Keratinocyte (primary cell): ENCODE measurements at places on chromosomes 3 and 15. TPM values are rescaled to one million over a fixed set of nuclear protein-coding genes. Genes with fewer than 3 reads are reported as not detected.

Gene CFAP44
- polyA plus RNA-seq: 0.63 to 1.8 TPM (median 1.6 TPM) in 3 replicates

Gene C15orf62
- 0.09 to 0.15 TPM (median 0.14 TPM) in 3 replicates for polyA plus RNA-seq

Gene CLRN1
- not detected in 3 replicates for polyA plus RNA-seq

DNA sequence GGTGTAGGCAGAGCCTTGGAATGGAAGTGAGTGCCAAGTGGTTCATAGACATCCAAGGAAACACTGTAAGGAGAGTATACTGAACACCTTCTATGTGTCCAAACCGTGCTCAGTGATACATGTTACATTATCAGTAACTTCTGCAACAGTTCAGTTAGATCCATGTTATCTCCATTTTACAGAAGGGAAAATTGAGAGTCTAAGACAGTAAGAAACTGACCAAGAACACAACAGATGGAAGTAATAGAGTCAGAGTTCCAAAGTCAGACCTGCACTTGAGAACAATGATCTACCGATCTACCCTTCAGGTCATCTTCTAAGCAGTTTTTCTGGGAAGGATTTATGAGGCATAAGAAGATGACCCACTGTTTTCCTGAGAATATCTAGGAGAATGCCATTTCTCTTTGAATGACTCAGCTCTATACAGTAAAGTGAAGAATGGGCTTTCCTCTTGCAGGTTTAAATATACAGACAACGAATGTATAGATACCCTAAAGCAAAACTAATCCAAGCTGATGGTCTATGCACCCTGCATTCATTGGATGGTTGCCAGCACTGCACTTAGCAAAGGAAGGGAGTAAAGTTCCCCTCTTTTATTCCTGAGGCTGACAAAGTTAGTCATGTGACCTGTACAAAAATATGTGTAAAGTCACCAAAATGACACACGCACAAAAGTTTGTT, 604.1 kb upstream of the MDFIC2 start:
- no peaks in the 10 kb centered on the region for H3K36me3 ChIP-seq
- no peak overlapping the region for H3K4me3 ChIP-seq
- H3K4me1 ChIP-seq: no peaks in the 10 kb centered on the region
- no peaks in the 10 kb centered on the region for H3K27me3 ChIP-seq
- no peak for DNase-seq

DNA sequence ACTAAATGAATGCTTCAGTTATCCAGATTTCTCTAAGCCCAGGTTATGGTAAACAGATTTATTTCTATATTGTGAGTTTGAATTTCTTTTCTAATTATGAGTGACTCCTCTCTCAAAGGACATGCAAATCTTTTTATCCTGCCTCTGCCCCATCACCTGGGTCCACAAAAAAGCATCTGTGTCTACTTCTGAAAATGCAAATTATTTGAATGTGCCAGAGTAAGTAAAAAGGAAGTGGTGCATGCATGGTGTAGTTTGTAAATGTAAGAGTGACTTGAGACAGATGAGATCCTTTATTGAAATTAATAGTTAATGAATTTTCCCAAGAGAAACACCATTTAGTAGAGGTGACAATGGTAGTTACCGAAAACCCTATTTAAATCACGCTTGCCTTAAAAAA, 26.9 kb downstream of the MCTP2 start:
- H3K4me3 ChIP-seq: no peak overlapping the region
- no peaks in the 10 kb centered on the region for H3K27me3 ChIP-seq
- peaks cover 7% of the 10 kb centered on the region for H3K4me1 ChIP-seq
- H3K36me3 ChIP-seq: no peaks in the 10 kb centered on the region
- H3K27ac ChIP-seq: no peak overlapping the region
- no peak for DNase-seq

DNA sequence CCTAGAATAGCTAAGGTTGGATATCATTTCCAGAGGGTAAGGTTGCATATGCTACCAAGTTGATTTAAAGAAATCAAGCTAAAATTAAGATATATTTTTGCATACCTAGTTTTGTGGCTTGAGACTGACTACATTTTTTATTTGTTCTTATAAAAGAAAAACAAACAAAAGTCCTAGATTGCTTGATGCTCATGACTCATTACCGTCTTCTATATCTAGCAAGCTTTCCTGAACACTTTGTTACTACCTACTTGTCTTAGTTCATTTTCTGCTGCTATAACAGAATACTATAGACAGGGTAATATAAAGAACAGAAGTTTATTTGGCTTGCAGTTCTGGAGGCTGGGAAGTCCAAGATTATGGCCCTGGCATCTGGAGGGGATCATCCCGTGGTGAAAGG, 152.1 kb upstream of the THRB start:
- H3K36me3 ChIP-seq: no peaks in the 10 kb centered on the region
- H3K4me3 ChIP-seq: no peak overlapping the region
- DNase-seq: no peak
- no peak overlapping the region for H3K27ac ChIP-seq

GRCh38 chr3:142445816-142446254, 2.0 kb downstream of the XRN1 start:
- H3K27me3 ChIP-seq: no peaks in the 10 kb centered on the region
- peak overlapping the region; percentile 99 for H3K4me3 ChIP-seq
- H3K4me1 ChIP-seq: peaks cover 11% of the 10 kb centered on the region
- H3K36me3 ChIP-seq: no peaks in the 10 kb centered on the region
- no peak for DNase-seq

- H3K4me3 ChIP-seq: no peak overlapping the region
- H3K27me3 ChIP-seq: no peaks in the 10 kb centered on the region
- peaks cover 12% of the 10 kb centered on the region for H3K4me1 ChIP-seq
- DNase-seq: no peak
- H3K36me3 ChIP-seq: no peaks in the 10 kb centered on the region
- no peak overlapping the region for H3K27ac ChIP-seq
Measured at GRCh38 chr3:195537995-195538394, 5.1 kb downstream of the PPP1R2 start.

GRCh38 chr3:107184375-107184774, 192.9 kb upstream of the CCDC54 start:
- H3K4me1 ChIP-seq: no peaks in the 10 kb centered on the region
- no peak overlapping the region for H3K27ac ChIP-seq
- H3K27me3 ChIP-seq: no peaks in the 10 kb centered on the region
- H3K36me3 ChIP-seq: no peaks in the 10 kb centered on the region
- DNase-seq: no peak

DNA sequence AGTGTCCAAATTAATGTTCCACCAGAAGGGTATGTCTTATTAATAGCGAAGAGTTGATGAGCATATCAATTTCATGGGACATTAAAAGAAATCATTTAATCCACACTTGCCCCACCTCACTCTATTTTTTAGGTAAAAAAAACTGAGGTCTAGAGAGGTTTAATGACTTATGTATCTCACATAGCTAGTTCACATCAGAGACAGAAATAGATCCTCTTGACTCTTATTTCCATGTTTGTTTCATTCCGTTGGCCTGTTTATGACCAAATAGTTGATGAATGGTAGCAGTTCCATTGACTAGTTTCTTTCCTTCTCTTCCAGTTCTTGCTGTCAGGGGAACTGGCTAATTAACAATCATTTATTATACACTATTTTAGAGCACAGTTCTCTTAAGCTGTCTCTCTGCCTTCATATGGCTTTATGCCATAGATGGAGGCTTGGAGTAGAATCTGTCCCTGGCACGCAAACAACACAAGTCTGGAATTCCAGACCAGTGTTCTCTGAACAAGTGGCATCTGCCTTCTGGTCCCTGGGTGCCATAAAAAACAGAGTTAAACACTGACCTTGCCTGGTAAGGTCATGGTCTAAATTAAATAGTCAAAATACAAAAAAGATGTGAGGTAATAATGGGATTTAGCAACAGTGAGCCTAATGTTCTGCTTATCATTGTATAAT, 220.0 kb upstream of the CGNL1 start:
- no peak overlapping the region for H3K4me3 ChIP-seq
- H3K27ac ChIP-seq: no peak overlapping the region

GRCh38 chr15:65040461-65040860, 4.7 kb upstream of the SLC51B start:
- H3K27me3 ChIP-seq: no peaks in the 10 kb centered on the region
- H3K36me3 ChIP-seq: no peaks in the 10 kb centered on the region
- H3K4me3 ChIP-seq: no peak overlapping the region
- peaks cover 13% of the 10 kb centered on the region for H3K4me1 ChIP-seq
- no peak for DNase-seq

DNA sequence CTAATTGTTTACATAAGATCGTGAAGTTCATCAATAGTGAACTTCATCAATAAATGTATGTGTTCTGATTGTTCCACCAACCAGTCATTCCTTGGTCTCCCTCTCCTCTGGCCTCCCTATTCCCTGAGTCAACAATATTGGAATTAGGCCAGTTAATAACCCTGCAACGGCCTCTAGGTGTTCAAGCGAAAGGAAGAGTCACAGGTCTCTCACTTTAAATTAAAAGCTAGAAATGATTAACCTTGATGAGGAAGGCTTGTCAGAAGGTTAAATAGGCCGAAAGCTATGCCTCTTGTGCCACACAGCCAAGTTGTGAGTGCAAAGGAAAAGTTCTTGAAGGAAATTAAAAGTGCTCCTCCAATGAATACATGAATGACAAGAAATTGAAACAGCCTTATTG, 89.4 kb upstream of the ACKR4 start:
- no peak overlapping the region for H3K27ac ChIP-seq
- no peaks in the 10 kb centered on the region for H3K27me3 ChIP-seq
- DNase-seq: no peak
- peaks cover 10% of the 10 kb centered on the region for H3K36me3 ChIP-seq
- no peak overlapping the region for H3K4me3 ChIP-seq
